ENCODE measurements at places on chromosomes 7 and 10.

DNA sequence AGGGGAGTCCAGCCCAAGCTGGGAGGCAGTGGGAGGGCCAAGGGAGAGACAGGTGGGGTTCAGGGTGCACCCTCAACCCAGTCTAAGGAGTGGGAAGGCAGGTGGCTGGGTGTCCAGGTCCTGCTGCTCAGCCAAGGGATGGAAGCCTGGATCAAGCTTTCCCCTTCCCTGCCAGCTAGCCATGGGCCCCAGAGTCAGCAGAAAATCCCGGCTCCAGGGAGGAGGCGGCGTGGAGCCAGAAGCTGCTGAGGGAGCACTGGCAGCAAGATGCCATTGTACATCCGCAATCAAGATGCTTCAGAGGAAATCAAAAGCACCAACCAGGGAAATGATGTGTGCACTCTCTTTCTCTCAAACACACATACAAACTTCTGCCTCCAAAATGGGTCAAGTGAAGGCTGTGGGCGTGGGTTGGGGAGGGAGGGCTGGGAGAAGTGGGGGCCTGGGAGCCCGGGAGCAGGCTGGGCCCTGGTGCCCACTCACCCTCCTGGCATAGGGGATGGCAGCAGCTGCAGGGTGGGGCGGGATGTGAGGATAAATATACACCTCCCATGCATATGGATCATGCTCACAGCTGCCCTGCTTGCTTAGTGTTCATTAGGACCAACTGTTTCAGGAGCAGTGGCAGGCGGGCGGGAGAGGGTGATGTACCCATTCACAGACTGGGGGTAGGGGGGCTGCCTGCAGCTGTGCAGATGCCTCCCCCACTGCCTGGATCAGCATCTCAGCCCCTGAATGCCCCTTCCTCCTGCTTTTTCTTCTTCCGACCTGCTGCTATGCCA is 24.2 kb downstream of the TRIM8 start:
- DNase-seq = no peak

DNA sequence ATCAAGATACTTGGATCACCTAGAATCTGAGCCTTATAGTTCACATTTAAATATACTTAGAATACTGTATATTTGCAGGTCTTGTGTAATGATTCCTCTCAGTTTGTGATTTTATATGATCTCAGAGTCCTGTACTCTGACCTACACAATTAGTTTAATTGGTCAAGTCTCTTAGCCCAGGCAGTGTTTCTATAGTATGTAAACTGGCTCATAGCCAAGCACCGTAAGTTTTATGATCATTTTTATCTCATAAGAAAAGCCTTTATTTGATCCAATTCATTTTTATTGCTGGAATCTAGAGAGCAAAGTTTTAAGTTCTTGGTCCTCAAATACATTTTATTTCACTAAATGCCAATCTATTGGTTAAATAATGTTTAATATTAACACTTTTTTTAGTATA is 242.2 kb downstream of the MALRD1 start:
- DNase-seq = no peak

DNA sequence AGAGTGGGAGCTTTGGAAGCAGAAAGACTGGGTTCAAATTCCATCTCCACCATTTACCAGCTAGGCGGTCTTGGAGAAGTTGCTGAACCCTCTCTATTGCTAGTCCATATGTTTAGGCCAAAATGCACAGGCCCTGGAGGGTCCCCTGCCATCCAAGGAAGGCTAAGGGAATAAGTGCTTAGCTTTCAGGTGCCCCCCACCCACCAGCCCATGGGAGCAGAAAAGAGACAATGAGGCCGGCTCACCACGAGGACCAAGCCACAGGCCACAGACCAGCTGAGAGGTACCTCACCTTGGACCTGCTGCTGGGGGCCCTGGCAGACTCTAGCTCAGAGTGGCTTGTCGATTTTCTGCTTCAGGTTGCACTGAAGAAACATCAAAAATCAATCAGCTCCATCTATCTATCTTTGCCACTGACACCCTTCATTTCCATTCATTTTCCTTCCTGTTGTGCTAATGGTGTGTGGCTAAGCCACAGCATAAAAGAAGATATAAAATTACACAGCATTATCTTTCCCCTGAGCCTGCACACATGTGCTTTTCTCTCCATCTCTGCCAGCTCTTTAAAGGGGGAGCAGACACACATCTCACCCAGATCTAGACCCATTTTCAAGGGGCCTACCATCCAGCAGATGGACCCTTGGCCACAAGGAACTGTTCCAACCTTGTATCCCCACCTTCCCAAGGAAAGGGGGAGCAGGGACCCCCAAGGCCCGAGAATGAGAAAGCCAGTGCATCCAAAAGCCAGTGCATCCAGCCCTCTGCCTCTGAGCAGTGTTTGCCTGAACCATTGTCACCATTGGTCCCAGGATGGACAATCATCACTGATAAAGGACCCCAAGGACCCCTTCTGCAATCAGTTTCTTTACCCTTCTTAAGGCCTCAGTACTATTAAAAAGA is 65.4 kb downstream of the GRID1 start:
- DNase-seq = no peak

- no peak for DNase-seq
These were observed 6.6 kb upstream of the CALML3 start for GRCh38 chr10:5518143-5518542.

DNA sequence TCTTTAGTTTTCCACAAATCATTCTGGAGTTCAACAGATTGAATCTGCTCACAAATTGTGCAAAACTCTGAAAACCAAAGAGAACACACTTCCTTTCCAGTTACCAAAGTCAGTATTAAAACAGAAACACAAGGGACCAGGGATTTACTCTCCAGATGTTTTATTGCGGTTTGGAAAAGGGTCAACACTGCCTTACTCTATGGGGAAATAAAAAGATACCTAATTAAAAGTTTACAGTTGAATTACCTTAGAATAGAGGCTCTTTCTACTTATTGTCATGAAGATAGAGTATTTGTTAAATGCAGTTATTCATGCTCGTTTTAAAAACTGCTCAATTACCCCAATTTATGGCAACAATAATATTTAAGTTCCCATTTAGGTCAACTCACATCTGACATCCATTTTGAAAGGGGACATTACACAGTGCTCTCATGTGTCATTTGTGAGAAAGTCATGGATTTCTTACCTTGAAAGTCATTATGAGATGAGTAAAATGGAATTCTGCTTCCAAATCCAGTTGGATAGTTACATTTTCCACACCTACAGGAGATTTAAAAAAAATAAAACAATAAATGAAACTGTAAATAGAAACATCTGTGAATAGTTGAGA is 8.4 kb downstream of the LAMB1 start:
- DNase-seq = no peak

DNA sequence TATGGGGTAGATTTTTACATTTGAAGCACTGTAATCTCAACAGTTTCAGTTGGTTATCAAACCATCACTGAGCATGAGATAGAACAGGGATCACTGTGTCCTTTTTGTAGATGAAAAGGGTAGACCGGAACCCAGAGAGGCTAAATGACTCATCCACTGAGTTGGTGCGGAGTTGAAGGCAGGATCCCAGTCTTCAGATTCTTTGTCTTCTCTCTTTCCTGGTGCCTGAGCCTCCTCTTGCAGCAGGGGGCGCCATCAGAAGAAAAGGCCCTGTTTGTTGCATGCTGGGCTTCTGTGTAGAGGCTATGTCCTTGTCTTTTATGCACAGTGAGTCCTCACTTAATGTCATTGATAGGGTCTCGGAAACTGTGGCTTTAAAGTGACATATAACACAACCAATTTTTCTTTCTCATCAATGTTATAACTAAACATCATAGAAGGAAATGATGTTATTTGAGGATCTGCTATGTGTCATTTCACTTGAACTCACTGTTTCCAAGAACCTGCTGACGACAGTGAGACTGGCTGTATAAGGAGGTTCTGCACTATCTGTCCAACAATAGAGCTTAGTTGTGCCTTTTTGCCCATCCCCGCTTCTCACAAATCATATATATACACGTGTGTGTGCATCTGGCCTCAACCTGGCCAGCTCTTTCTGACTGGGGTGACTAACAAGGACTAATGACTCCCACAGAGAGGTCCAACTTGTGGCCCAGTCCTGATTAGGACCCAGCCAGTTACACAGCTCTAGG is 14.3 kb downstream of the ZNF282 start:
- peak; percentile 10 for DNase-seq

GRCh38 chr10:104614245-104614831 is 26.8 kb upstream of the SORCS3 start:
- no peak for DNase-seq

GRCh38 chr7:127810113-127810512 is 158.1 kb downstream of the SND1 start:
- DNase-seq = no peak

DNA sequence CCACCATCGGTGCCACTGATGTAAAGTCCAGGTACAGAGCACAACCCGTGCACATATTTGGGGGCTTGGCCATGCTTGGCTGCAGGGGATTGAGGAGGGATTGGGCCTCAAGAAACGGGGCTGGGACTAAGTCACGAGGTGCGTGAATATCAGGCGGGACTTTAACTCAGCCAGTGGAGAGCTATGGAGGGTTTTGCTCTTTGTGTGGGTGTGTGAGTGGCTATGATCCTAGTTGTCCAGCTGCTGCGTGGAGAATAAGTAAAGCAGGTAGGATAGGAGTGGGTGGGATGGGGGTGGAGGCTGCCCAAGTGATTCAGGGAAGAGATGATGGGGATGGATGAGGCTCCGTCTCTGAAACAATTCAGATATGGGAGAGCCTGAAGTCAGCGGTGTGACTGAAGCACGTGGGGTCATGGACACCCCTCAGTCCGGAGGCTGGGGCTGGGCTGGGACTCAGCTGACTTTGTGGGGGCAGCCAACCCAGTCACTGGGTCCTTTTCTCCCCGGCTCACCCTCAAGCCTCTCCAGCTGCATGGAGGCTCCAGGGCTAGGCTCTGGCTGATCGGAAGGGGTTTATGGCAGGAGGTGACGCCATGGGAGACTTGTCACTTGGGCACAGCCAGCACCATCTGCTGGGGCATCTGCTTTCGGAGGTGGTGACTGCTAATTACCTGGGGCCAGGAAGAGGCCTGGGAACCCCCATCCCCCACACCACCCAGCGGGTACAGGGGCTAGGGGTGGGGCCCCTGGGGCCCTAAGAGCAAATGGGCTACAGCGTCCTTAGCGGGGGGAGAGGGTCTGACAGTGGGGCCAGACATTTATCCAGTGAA is 1.7 kb upstream of the LFNG start:
- DNase-seq = no peak

DNA sequence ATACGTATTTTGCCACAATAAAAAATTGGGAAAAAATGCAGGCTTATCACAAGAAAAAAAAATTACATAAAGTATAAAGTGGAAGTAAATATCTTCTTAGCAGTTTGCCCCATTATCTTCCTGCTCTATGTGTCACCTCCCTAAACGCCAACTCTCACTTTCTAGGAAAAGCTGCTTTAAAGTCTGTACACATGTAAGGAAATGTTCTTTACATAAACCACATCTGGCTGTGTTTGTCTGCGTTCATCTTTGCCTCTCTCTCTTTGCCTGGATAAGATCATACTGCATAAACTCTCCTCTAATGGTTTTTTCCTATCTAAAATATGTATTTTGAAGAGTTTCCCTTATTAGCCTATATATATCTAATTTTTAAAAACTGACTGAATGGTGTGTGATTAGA is 23.0 kb upstream of the UMAD1 start:
- DNase-seq = no peak

GRCh38 chr7:143975617-143976016 is 21.0 kb downstream of the OR2F1 start:
- DNase-seq = no peak

All from smooth muscle cell of the brain vasculature (primary cell).